Activated B cell treated with CpG ODN at 0.5 μM for 24 hours (primary cell): ENCODE measurements at places on chromosomes 5 and 9. TPM values are rescaled to one million over a fixed set of nuclear protein-coding genes. Genes with fewer than 3 reads are reported as not detected.

Gene PCDHGB4
- total RNA-seq, result 0.91 and 1.2 TPM in 2 replicates

Gene LCN9
- not detected in 2 replicates for total RNA-seq

Gene SLCO6A1
- not detected in 2 replicates for total RNA-seq

Gene OTP
- not detected in 2 replicates for total RNA-seq

Gene MYOZ3
- total RNA-seq, result 0.18 TPM in 1 of 2 replicates, not detected in the other

Gene PPP3R2
- not detected in 2 replicates for total RNA-seq

Gene GARIN3
- total RNA-seq, result not detected in 2 replicates

Gene MEIKIN
- not detected in 2 replicates for total RNA-seq
